ENCODE measurements at places on chromosomes 6 and 20.

DNA sequence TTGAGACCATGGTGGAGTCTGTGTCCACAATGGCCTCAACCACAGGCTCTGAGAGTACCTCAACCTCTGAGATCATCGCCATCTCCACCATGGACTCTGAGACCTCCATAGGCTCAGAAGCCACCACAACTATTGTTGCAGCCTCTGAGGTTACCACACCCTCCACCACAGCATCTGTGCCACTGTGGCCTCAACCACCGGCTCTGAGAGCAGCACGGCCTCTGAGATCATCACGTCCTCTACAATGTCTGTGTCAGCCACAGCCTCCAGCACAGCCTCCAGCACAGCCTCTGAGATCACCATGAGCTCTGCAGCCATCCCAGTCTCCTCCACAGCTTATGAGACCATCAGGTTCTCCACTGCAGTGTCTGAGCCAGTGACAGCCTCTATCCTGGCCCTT, 19.4 kb upstream of the MUC21 start:
- DNase-seq: no peak

- DNase-seq: no peak
These were observed 35.2 kb upstream of the EEF1E1 start for GRCh38 chr6:8137529-8137939.

DNA sequence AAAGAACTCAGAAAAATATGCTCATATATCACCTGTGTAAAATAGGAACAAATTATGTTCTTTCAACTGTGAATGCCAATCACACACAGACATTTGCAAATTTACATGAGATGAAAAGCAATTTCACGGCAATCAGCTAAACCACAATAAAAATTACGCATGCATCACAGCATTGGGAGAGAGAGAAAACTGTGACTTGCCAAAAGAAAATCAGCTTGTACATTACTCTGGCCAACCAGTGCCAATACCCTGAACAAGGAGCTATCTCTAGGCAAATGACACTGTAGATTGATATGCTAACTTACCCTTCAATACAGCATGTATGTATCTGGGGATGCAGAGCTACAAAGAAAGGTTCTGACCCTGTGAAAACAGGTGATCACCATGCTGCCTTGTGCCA, 515.6 kb downstream of the EYS start:
- no peak for DNase-seq

DNA sequence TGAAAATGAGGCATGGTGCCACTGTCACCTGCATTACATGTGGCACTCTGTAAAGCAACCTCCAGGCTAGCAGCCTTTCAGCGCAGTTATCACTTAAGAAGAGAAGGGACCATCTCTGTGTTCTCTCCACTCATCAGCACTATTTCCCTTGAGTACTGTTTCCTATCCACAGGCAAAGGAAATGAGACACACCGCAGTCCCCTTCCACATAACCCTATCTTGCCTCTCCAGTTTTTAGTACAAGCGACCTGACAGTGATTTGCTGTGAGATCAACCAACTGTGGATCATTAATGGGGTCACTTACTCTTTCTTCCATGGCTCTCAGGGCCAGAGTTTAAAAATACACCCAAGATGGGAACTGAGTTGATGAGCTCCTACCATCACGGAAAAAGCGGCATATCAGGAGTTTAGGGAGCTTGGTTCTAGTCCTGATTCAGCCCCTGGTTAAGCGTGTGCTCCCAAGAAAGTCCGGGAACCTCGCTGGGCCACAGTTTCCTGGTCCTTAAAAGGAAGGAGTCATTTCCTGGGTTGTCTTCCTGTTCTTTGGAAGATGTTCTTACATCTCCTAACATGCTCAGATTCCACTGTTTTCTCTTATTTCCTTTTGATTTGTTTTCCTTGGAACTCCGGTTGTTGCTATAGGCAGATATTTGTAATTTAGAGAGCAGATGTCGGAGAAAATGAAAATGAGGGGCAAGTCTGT, 27.3 kb downstream of the PRDM1 start:
- no peak for DNase-seq

DNA sequence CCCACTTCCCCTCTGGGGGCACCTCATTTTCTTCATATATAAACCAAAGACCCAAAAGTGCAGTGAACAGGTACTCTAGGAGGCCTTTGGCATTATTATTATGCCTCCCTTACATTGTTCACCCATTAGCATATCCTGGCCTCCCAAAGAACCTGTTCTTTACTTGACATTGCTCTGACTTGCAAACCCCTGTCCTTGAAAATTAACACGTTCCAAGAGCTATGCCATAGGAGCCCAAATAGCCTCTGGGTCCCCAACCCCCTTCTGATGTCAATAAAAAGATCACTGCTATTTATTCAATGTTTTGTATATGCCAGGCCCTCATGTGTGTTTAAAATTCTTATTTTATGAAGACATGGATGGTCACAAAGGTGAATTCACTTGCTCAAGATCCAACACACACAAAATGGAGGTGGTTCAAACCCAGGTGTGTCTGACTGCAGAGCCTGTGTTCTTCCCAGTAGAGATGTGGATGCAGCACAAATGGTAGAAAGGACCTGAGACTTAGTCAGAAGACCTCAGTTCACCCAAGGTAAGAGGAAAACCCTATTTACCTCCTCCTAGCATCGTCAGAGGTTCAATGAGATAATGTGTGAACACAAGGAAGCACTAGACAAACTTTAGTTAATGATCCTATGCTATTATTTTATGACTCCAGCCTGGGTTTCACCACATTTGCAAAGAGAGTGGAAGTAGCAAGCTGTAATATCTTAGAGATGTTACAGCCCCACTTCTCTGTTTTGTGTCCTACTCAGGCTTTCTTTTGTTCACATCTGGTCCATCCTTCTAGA, 36.6 kb downstream of the BCL2L1 start:
- DNase-seq: no peak

GRCh38 chr6:168496139-168496996, 55.4 kb downstream of the SMOC2 start:
- DNase-seq: peak; percentile 35

- no peak for DNase-seq
These were observed 80.0 kb upstream of the NNAT start for GRCh38 chr20:37441023-37441422.

DNA sequence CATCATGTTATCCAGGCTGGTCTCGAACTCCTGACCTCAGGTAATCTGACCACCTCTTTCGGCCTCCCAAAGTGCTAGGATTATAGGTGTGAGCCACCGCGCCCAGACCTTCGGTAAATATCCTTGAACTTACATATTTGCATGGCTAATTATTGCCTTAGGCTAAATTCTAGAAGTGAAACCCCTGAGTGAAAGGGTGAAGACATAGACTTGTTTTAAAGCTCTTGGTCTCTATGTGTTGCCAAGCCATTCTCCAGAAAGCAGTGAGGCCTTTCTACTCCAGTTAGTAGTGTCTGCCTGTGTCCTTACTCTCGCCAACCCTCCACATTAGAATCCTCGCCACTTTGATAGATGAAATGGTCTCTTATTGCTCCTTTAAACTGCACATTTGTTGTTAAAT, 2.6 kb upstream of the NOTCH4 start:
- no peak for DNase-seq

DNA sequence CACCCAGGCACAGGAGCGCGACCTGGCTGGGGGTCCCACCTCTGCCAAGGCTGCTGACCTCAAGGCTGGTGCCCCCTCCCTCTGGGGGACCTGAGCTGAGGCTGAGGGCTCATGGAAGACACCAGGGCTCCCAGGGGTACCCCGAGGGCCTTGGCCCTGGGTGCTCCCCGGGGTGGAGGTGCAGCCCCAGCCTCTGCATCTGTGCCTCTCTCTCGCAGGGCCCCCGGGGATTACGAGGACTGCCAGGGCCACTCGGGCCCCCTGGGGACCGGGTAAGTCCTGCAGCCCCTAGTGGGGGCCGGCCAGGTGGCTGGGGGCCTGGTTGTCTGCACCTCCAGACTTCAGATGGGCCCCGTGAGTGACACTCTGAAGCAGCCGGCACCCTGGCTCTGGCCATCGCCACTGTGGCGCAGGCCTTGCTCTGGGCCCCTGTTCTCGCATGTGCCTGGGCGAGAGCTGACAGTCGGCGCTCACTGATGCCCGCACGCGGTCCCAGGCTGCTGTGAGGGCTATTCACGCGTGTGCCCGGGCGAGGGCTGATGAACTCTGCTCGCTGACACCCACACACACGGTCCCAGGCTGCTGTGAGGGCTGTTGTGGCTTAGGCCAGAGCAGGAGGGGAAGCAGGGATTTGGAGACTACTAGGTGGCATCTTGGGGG, 9.3 kb downstream of the COL9A3 start:
- no peak for DNase-seq

- DNase-seq: no peak
These were observed 31.8 kb upstream of the PHACTR3 start for GRCh38 chr20:59572515-59572914.

DNA sequence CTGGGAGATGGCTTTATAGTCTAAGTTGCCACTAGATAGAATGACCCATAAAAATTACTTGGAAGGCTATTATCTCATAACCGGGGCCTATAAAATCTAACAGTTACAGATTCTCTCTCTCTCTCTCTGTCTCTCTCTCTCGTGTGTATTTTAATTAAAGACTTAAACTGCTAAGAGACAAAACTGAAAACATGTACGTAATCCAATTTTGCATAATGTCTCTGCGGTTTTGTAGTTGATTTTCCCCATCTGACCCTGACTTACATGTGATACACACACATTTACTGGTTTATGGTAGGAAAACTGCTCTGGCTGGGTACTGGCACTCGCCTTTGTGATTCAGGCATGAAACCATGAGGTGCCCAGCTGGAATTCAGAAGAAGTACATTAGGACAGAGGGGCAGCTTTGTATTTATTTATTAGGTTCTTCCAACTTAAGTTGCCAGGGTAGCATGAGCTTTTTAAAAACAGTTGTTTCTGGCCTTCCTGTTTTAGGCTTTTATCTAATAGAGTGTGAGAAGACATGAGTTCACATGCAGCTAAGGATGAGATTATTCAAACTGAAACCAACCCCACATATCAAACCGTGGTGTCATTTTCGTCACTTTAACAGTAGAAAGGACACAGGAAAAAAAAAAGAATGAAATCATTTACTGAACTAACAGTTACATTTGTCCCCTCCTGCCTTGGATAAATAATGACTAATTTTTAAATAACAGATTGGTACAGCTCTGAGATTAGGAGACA, 182.5 kb downstream of the GMPR start:
- peak; percentile 52 for DNase-seq

DNA sequence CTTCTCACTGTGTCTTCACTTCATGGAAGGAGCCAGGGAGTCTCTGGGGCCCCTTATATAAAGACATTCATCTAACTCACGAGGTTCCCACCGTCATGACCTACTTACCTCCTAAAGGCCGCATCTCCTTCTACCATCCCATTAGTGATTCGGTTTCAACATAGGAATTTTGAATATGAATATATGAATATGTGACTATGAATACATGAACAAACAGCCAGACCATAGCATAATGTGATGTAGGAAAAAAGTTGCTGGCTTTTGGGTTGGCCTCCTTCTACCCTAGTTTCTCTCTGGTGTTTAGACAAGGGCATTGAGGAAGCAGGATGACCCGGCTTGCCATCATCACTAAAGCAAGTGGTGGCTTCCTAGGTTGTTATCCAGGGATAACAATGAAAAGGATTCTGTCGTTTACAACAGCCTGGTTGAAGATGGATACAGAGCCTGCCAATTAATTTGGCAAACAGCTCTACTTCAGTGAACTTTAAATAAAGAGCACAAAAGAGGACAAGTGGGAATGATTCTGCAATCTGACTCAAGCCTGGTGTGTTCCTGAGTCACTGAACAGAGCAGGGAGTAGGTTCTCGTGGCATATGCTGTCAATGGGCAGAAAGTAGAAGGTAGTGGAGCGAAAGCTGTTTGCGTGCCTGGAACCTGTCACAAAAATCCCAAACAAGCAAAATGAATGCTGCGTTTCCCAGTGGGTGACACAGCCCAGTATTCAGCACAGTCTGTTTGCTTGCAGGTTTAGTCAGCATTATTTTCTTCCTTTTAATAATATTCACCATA, 44.0 kb upstream of the DOK5 start:
- DNase-seq: no peak

DNA sequence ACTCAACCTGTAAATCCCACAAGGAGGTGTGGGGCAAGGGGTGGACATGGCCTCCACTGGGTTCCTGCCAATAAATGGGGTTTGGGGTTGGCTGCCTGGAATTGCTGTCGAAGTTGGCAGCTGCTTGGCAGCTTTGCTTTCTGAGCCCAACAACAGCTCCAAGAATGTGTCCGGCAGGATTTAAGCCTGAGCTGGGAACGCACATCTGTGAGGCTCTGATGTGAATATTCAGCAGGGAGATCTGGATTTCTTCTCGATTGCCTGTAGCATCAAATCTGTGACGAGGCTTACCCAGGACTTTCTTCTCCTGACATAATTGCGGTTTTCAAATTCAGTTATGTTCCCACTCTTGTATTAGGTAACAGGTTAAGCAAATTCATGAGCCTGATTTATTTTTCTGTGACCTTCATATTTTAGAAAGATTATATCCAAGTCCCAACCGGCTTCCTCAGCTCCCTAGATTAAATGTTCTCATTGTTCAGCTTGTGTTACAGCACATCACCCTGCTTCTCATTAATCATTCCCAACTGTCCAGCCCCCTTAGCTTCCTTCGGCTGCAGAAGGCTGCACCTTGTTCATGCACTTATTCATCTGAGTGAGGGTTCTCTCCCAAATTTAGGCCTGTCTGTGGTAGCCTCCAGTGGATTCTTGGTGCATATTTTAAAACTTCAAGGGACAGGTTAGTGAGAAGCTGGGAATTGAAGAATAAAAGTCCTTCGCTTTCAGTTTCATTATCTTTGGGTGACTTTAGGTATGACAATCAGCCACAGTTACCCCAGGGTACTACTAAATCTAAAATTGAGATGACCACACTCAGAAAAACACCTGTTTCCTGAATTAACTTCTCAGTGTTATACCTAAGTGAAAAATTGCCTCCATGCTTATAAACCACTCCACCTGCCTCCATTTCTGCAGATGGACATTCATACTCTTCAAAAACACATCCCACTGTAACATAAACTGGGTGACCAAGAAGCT, 310.0 kb downstream of the ESR1 start:
- DNase-seq: peak; percentile 70

- DNase-seq: no peak
These were observed 28.6 kb downstream of the ADRM1 start for GRCh38 chr20:62331347-62331746.

- no peak for DNase-seq
These were observed 248.7 kb upstream of the ECI2 start for GRCh38 chr6:4383910-4384638.

GRCh38 chr6:49430187-49430586, 32.9 kb downstream of the MMUT start:
- DNase-seq: no peak

- DNase-seq: no peak
These were observed 155.1 kb downstream of the EYA2 start for GRCh38 chr20:47049771-47050170.

- DNase-seq: no peak
These were observed 3.2 kb upstream of the NCR2 start for GRCh38 chr6:41332241-41332640.

DNA sequence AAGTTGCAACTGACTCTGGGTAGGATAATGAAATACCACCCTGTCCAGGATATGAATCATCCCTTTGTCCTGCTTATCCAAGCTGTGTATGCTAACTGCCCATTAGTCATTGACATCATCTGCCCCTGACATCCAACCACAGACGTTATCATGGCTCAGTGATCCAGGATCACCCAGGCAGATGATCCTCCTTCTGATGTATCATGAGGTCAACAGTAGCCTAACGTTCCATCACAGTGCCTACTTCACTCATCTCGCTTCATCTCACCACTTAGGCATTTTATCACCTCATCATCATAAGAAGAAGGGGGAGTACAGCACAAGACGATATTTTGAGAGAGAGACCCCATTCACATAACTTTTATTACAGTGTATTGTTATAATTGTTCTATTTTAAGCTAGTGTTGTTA, 13.4 kb upstream of the BTN3A2 start:
- DNase-seq: no peak

Data from umbilical cord (tissue), 2 donors.